ENCODE measurements at places on chromosomes 7 and 10.
A peak's percentile ranks its signal among the peaks of the same experiment; 100 is the strongest.

- no peak for DNase-seq
Measured at GRCh38 chr7:39375047-39375873, 190.9 kb upstream of the YAE1 start.

DNA sequence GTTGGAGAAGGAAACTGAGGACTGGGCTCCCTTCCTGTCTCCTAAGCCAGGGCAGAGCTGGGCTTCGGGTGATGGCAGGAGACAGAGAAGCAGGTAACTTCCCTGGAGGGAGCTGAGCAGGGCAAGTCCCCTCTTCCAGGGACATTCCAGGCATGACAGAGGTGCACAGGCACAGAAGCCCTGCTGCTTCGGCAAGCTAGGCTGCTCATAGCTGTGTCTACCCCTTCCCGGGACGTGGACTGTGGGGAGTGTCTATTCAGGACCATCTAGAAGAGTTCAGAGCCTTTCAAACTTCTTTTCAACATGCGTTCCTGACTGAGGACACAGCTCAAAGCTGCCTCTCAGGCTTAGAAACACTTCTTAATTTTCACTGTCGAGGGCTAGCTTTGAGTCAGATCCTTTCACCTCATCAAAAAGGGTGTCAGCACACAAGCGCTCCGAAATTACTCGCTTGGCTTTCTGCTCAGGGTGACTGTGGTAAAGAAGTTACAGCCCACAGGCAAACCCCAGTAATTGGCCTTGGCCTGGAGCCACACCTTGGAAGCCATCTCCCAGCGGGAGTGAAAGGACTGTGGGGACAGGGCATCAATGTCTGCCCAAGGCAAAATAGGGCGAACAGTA, 63.7 kb upstream of the STEAP1B start:
- DNase-seq, result no peak

GRCh38 chr7:45394117-45394708, 180.0 kb upstream of the ADCY1 start:
- no peak for DNase-seq

GRCh38 chr7:29196971-29197595, 2.5 kb downstream of the CHN2 start:
- peak; percentile 7 for DNase-seq

DNA sequence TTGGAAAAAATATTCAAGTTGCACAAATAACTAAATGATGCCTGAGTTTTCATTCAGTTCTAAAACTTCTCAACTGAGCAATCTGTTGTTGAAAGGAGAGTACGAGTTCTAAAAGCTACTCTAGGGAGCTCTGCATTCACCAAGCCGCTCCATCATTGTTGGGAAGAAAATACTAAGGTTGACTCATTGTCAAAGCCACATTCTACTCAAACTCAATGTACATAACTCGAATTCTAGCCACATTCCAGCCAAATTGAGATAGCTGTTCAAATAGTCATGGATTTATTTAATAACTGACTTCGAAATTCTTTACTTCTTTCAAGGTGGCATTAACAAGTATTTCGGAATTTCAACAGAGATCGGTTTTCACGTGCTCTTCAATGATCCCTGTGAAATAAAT, 63.4 kb downstream of the KIAA1217 start:
- no peak for DNase-seq

DNA sequence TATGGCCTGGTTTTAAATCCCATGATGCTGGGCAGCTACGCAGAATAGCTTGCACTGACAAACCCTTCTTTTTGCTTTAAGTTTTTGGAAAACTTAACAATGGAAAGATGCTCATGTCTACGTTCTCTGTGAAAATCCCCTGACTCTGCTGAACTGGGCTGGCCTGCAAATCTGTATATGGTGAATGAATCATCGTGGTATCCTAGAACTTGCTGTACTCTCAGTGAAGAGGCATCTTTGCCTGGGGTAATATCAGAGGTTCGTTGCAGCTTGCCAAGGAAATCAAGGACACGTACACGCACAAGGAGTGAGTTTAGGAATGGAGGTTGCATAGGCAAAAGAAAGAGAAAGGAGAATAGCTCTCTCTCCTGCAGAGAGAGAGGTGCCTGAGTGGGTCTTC, 382.0 kb upstream of the ADARB2 start:
- DNase-seq, result no peak

DNA sequence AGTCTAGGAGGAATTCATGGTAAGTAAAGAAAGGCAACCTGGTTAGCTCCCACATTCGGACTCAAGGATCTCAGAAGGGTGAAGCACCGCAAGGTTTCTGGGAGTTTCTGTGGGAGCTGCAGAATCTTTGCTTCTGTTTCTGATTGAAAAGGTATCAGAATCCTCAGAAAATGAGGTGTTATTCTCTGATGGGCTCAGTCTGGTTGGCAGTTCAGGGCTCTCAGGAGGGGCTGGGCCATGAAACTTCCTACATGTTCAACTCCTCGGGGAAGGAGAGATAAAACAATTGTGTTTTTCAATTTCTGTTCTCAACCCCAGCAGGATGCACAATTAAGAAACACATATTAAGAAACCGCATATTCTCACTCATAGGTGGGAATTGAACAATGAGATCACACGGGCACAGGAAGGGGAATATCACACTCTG, 9.1 kb downstream of the OR2A7 start:
- no peak for DNase-seq

DNA sequence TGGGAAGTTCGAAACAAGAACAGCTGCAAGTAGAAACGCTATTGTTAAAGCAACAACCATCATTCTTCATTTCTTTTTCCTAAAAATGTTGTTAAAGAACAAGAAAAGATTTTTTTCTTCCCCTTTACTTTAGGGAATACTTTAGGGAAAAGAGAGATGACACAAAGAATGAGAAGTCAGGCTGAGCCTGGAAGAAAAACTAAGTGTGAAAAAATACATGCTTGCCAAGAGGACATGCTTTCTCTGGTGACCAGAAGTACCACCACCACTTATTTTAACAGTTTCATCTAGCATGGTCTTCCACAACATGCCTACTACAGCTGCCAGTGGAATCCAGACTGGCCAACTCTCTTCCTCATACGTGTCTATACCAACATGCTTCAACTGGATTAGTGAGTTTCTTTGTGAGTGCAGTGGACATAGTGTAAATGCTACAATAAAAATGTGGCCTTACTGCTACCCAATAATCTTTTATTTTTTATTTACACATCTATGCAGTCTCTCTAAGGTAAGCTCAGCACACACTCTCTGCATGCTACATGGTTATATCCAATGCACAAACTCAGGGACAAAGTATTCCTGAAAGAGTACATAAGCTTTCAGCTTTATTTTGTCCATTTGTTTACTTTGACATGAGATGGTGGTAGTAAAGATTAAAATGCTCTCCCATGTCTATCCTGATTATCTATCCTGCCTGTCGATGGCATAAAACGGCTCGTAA, 196.2 kb downstream of the TAX1BP1 start:
- no peak for DNase-seq

Measured in suppressor macrophage treated with lipopolysaccharide for 1 hour (primary cell).